ENCODE measurements at places on chromosomes 3 and 15. TPM values are rescaled to one million over a fixed set of nuclear protein-coding genes. Genes with fewer than 3 reads are reported as not detected.

The WDR49 gene
- total RNA-seq = 5.5 TPM

DNA sequence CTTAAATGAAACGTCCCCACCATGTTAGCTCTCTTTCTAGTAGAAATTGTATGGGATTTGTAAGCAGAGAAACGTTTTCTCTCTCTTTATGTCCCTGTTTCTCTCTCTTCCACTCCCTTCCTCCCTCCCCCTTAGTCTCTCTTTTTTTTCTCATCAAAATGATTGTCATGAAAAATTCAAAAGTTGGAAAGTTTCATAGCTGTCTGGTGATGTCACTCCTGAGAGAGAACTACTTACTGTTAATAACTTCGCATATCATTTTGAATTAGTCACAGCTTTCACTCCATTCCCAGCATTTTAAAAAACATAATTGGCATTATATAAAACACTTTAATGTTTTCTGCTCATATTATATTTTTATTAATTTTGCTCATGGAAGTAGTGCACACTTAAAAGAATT, 331.1 kb downstream of the C3orf38 start:
- DNase-seq = no peak
- no peak overlapping the region for H3K27ac ChIP-seq
- no peak overlapping the region for H3K4me3 ChIP-seq
- H3K4me1 ChIP-seq = no peaks in the 10 kb centered on the region

DNA sequence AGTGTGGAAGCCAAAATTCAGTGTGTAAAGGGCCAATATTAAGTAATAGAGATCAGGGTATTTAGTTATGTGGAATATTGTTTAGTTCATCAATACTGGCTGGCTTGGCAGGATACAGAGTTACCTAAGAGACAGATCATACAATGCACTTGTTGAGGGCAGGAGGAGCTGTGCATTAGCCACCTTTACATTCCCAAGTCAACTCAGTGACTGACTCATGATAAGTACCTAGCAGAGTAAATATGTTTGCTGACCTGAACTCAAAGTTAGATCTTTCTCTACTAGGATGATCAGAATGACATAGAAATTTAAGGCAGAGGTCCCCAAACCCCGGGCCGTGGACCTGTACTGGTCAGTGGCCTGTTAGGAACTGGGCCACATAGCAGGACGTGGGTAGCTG, 3.5 kb upstream of the ABHD17C start:
- H3K4me1 ChIP-seq = no peaks in the 10 kb centered on the region
- H3K36me3 ChIP-seq = no peaks in the 10 kb centered on the region
- no peak overlapping the region for H3K27ac ChIP-seq

The CHL1 gene
- total RNA-seq = 66.4 TPM

DNA sequence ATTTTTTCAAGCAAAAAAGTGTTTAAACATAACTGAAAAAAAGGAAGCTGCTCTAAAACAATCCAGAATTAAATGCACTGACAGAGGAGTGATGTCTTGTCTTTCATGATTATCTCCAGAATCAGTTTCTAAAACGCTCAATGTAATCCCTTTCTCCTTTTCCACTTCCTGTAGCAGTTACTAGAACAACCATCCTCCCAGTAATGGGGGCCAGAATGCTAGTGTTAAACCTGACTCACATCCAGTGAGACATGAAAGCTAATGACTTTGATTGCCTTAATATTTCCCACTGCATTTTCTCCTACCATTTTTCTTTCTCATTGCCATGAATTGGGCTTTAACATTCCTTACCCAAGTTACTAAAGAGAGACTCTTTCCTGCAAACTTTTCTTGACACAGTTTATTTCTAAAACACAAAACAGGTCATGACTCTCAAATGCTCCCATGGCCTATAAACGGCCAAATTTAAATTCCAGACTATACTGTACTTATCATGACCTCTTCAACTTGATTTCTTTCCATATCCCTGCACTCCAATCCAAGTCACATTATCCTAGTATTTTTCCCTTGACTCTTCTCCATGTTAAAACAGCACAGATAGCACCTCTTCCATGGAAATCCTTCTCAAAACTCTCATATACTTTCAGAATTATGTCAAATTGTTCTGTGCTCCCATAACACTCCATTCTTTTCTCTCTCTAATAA, 341.4 kb downstream of the NAALADL2 start:
- DNase-seq = no peak
- H3K4me3 ChIP-seq = no peak overlapping the region
- no peak overlapping the region for H3K27ac ChIP-seq
- H3K27me3 ChIP-seq = no peaks in the 10 kb centered on the region
- no peaks in the 10 kb centered on the region for H3K36me3 ChIP-seq

The HTR3E gene
- not detected for total RNA-seq

The C3orf22 gene
- not detected for total RNA-seq

DNA sequence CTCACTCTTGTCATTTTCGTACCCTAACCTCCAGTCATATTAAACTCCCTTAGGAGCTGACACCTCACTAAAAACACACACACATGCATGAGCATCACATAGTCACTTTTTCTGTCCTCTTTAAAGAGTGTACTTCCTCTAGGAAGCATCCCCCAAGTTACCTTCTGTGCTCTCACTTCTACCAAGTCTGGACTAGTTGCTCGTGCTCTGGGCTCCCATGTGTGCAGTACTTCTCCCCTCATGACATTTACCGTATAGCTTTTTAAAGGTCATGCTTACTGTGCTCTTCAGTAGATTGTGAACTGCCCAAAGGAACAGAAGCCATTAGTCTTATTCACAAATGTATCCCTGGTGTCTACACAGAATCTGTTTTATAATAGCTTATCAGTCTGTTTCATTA, 42.0 kb downstream of the CRYBG3 start:
- no peaks in the 10 kb centered on the region for H3K27me3 ChIP-seq
- H3K4me1 ChIP-seq = no peaks in the 10 kb centered on the region
- H3K27ac ChIP-seq = no peak overlapping the region
- H3K36me3 ChIP-seq = no peaks in the 10 kb centered on the region
- H3K4me3 ChIP-seq = no peak overlapping the region

The CLRN1 gene
- not detected for total RNA-seq

The AADACL2 gene
- not detected for total RNA-seq

- no peak overlapping the region for H3K27ac ChIP-seq
- no peak for DNase-seq
- no peak overlapping the region for H3K4me3 ChIP-seq
- no peaks in the 10 kb centered on the region for H3K36me3 ChIP-seq
- no peaks in the 10 kb centered on the region for H3K4me1 ChIP-seq
Observed at GRCh38 chr3:150722267-150722666, 18.5 kb upstream of the ERICH6 start.

DNA sequence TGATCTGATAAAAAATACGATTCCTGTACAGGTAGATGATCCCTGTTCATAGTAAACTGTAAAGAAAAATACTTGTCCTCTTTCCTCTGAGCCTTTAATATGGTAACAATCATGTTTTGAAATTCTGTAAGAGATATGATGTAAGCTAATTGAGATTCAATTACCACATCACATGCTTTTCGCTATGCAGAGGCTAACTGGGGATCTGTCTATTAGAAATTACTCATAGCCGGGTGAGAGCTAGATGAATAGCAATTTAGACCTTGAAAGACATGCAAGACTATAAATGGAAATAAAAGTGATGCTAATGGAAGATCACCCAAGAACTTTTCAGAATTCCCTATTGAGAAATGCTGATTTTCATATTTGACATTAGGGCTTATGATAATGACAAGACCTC, 579.9 kb upstream of the ZNF717 start:
- no peak for DNase-seq
- no peaks in the 10 kb centered on the region for H3K36me3 ChIP-seq
- no peak overlapping the region for H3K27ac ChIP-seq
- no peaks in the 10 kb centered on the region for H3K27me3 ChIP-seq
- no peak overlapping the region for H3K4me3 ChIP-seq

The OSTN gene
- total RNA-seq = 0.22 TPM

The EEF1AKMT4 gene
- total RNA-seq = 2.1 TPM

GRCh38 chr3:30107531-30107930, 498.9 kb upstream of the TGFBR2 start:
- no peak overlapping the region for H3K27ac ChIP-seq
- DNase-seq = no peak
- no peaks in the 10 kb centered on the region for H3K27me3 ChIP-seq
- no peaks in the 10 kb centered on the region for H3K4me1 ChIP-seq
- H3K36me3 ChIP-seq = no peaks in the 10 kb centered on the region
- no peak overlapping the region for H3K4me3 ChIP-seq

DNA sequence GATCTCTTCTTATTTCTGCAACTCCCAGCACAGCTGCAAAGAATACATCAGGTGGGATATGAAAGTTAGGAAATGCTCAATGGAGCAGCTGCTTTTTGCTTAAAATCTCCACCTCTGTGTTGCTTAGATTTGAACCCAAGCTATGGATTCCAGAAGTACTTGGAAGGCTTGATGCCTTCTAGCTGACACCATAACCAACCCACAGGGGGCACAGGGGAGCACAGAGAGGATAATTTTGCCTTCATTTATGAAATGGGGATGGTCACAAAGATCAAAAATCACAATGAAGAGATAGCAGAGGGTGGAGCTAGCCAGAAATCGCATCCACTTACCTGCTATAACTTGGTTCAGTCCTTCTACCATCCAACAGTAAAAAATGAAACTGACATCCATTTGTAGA, 75.7 kb downstream of the DUT start:
- H3K4me3 ChIP-seq = no peak overlapping the region
- H3K27me3 ChIP-seq = no peaks in the 10 kb centered on the region
- H3K36me3 ChIP-seq = peaks cover 11% of the 10 kb centered on the region
- H3K27ac ChIP-seq = no peak overlapping the region

The SHC4 gene
- 5.3 TPM for total RNA-seq

The GHRL gene
- not detected for total RNA-seq

- no peaks in the 10 kb centered on the region for H3K36me3 ChIP-seq
- no peak for DNase-seq
- H3K27me3 ChIP-seq = no peaks in the 10 kb centered on the region
- H3K4me1 ChIP-seq = peaks cover 14% of the 10 kb centered on the region
Observed at GRCh38 chr3:39261726-39262125, 18.1 kb downstream of the CX3CR1 start.

DNA sequence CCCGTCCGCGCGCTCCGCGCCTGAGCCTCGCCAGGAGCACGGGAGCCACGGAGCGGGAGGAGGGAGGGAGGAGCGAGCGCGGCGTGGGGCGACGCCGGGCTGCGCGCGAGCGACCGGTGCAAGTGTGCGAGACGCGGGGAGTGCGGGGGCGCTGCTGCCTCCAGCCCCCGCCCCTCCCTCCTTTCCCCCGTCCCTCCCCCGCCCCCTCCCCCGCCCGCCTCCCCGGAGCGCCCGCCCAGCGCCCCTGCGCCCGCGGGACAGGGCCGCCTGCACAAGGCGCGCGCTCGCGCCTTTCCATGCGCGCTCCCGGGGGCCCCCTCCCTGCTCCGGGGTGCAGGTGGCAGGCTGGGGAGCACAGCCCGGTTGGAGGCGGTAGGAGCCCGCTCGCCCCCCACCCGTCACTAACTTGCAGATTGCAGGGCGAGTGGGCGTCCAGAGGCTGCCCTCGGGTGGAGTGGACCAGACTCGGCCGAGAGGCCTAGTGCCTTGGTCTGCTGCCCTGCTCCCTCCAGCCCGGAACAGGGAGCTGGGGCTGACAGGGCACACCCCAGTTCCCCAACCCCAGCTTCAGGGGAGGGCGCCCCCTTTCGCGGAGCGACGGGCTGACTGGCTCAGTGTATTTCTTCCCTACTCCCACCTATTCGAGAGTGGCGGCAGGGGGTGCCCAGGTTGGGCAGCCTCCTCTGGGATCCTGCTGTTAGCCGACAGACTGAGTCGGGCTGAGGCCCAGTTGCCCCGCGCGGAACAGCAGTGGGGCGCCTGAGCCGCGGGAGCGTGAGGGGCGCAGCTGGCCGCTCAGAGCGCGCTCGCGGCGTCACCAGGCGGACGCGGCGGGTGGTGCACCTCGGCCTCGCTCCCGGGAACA, at the start of gene WNT7A:
Gene WNT7A, minus strand, starts transcription at position 126 of the 865 bp plus-strand sequence. CDS start 255 bp downstream, outside the sequence.
- peaks cover 24% of the 10 kb centered on the region for H3K27me3 ChIP-seq
- peaks cover 31% of the 10 kb centered on the region for H3K4me1 ChIP-seq
- no peak within 1 kb of the TSS for H3K27ac ChIP-seq
- peak within 1 kb of the TSS; percentile 41 for H3K4me3 ChIP-seq

The ZMYND10 gene
- total RNA-seq = 0.31 TPM

The MUC20 gene
- total RNA-seq = 3.4 TPM

The SLC12A1 gene
- not detected for total RNA-seq

DNA sequence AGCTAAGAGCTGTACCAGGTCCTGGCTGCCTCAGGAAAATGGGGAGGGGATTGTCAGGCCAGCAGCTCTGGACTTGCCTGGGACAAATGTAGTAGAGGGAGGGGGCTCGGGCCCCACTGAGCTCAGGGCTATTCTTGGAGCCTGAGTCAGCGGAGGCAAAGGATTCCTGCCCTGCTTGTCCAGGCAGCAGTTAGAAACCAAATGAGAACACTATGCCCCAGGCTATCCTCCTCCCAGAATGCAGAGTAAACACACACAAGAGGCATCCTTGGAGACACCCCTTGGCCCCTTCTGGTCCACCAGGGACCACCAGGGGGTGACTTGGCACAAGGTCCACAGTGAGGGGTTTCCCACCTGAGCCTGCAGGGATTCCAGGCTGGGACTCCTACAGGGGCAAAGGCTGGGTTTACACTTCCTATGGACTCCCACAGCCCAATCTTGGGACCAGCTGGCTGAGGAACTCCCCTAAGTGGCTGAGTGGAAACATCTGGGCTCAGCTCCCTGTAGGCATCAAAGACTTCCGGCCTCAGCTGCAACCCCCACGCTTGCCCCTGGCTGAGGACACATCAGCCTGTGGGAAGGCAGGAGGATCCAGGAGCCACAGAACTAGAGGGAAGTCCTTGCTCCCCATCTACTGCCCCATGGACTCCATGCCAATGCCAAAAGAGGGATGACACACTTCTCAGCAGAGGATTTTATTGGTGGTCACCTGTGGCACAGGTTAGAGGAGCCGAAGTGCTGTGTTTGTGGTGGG, 3.4 kb upstream of the COL7A1 start:
- peak; percentile 69 for DNase-seq
- peaks cover 80% of the 10 kb centered on the region for H3K4me1 ChIP-seq
- H3K27ac ChIP-seq = peak overlapping the region; percentile 86
- H3K4me3 ChIP-seq = no peak overlapping the region

- H3K27me3 ChIP-seq = no peaks in the 10 kb centered on the region
- H3K27ac ChIP-seq = no peak overlapping the region
- no peak overlapping the region for H3K4me3 ChIP-seq
Observed at GRCh38 chr3:10386121-10386520, 65.2 kb upstream of the SEC13 start.

DNA sequence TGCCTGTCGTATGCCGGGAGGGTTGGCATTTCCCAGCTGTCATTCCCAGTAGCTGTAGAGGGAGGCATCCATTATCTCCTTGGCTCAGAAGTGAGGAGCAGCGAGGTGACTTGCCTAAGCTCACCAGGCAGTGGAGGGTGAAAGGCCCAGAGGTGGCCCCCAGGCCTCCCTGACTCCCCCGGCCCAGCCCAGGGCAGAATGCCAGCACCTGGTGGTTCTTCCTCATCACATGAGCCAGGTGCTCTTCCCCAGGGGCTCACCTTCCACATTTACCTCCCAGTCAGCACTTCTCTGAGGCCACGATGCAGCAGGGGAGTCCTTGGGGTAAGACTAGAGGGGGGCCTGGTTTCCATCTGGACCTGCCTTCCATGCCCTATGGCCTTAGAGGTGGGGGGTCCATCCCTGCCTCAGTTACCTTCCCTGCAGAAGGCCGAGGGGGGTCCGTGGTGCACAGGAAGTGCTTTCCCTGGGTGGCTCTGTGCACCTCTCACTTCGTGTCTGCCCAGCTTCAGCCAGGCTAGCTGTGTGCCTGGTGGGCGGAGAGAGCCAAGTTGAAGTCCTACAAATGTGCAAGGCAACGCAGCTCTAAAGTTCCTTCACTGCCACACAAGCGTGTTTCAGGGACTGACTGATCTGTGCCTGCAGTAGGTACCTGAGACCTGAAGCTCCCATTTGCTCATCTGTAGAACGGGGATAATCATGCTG, 70.3 kb upstream of the PLXNA1 start:
- no peak overlapping the region for H3K4me3 ChIP-seq
- DNase-seq = no peak
- no peaks in the 10 kb centered on the region for H3K36me3 ChIP-seq

- H3K4me3 ChIP-seq = no peak overlapping the region
- H3K4me1 ChIP-seq = no peaks in the 10 kb centered on the region
- no peak overlapping the region for H3K27ac ChIP-seq
- DNase-seq = no peak
Observed at GRCh38 chr15:65561934-65562333, 31.7 kb downstream of the HACD3 start.
